ENCODE measurements at places on chromosomes 11 and 22.

DNA sequence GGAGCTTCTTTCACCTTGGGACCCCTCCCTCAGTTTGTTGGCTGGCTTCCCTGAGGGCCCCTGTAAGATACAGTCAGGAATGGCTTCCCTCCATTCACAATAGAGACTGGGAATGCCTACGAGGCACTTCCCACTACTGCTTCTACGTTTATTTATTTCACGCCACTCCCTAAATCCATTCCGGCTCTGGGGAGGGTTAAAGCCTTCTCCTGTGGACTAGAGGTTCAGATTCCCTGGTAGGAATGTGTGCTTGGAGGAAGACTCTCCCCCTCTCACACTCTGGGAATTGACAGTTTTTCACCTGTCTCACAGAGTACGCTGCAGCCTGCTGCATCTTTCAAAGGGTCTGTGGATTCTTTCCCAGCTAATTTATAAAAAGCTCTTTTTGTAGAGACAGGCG, 3.3 kb upstream of the NUCB2 start:
- no peak for DNase-seq

DNA sequence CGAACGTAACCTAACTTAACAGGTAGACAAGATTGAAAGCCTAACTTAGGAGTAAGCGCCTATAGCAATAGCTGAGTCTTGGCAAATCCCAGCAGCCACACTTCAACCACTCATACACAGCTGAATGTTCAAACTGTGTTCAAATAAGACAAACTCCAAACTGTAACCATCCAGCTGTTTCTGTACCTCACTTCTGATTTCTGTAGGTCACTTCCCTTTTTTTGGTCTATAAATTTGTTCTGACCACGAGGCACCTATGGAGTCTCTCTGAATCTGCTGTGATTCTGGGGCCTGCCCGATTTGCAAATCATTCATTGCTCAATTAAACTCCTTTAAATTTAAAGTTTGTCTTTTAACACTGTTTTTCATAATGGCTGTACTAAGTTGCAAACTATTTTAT, 8.2 kb upstream of the TENM4 start:
- DNase-seq, result no peak

GRCh38 chr11:100105255-100105981, 581.7 kb upstream of the ARHGAP42 start:
- no peak for DNase-seq

DNA sequence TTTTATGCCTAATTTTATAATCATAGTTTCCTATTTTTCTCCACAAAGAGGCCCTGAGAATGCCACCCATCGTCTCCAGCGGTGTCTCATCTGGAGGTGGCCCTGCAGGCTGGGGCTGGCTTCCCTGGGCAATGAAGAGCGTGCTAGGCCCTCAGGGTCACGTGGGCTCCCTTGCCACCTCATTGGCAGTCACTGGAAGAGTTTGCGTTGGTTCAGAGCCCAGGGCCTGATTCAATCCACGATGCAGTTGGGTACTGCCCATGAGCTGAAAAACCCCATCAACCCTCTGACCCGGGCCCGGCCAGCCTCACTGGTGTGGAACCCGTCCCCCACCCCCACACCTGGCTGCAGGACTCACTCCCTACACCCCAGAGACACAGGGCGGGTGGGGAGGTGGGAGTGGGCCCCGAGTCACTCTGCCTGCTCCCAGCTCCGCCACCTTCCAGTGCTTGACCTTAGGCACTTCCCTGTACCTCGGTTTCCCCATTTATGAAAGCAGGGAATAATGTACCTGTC, 43.4 kb upstream of the A4GALT start:
- no peak for DNase-seq

DNA sequence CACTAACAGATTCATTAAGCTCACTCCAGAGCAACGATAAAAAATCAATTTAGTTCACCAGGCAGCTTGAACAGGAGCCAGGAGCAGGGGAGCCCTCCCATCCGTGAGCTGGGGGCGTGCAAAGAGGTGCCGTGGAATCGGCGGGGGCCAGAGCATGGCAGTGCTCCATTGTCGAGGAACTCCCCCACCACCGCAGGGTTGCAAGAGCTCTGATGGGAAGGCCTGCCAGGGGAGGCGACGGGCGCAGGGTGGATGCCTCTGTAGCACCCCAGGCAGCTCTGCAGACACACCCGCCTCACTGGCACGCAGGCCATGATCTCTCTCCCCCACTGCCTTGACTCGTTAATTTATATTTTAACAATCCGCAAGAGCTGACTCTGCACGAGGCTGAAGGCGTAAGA, 433.2 kb downstream of the MIAT start:
- no peak for DNase-seq

DNA sequence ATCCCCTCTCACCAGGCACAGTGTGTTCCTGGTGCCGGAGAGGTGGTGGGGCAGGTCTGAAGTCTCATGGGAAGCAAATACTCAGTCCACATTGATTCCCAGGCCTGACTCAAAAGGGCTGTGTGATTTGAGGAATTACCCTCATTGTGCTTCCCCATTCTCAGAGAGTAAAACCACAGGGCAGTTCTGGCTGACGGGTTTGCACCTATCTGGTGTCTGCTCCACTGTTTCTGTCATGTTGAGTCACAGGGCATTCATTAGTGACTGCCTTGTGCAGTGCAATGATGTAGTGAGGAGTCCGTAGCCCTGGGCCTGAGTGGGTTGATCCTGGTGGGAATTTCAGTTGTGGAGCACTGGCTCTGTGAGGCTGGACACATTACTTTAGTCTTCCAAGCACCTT, 85.2 kb upstream of the ARHGAP20 start:
- DNase-seq, result no peak

DNA sequence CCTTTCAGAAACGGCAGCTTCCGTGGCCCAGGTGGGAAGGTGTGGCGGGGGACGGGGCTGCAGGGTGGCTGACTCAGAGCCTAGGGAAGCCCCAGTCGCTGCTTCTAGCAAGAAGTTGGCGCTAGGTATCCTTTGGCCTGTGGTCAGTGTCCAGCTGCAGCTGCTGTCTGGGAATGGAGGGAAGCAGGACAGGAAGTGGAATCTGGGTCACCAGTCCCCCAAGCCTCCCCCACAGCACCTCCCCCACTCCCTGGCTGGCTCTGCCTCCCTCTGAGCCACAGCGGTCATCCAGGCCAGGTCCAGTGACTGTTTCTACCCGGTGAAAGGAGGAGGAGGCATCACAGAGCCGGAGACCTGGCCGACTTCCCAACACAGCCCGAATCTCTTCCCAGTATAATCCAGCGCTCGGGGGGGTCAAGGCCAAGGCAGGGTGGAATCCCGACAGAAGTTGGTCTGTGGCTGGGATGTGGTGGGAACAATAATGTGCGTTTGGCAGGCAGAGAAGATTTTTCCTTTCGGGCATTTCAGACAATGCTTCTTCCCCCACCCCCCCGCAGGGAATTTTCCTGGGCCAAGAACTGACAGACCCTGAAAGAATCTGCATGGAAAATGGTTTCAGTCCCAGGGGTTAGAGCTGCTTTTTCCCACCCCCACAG, 45.1 kb downstream of the C11orf96 start:
- DNase-seq, result no peak

DNA sequence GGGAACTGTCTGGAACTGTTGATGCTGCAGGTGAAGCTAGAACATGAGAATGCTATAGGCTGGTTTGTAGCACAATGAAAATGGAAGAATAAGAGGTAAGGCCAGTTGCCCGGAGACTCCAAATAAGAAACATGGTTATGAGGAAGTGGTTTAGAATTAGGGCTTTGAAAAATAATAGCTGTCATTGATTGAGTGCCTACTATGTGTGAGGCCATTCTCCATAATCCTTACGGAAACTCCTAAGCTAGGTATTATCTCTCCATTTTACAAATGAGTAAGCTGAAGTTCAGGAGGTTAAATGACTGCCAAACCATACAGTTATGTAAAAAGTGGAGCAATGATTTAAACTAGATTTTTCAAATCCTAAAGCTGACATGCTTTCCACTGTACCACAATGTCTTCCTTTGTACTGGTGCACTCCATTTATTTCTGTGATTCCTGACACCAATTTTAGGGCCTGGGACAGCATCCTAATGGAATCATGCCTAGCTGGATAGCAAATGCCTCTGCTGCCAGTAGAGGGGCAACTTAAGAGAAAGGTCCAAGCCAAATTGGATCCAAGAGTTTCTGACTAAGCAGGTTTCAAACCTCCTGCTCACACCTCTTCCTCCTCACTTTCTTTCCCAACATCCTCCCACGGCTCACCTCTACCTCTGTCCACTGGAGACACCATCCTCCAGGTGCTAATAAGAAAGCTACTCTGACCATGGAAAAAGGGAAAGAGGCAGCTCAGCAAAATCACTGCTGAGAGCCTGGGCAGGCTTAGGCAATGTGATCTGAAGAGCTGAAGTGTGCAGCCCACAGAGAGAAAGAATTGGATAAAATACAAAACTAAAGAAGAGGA, 46.9 kb upstream of the PICALM start:
- no peak for DNase-seq

- DNase-seq, result peak; percentile 26
Measured at GRCh38 chr11:100735949-100736675, 49.0 kb downstream of the ARHGAP42 start.

All from non-pigmented ciliary epithelial cell (primary cell).